Vagina (tissue), 2 donors: ENCODE measurements at places on chromosomes 2 and 18. TPM values are rescaled to one million over a fixed set of nuclear protein-coding genes. Genes with fewer than 3 reads are reported as not detected.

GRCh38 chr2:234257859-234258561 is 207.5 kb downstream of the SPP2 start:
- DNase-seq: no peak

GRCh38 chr2:211141646-211142045 is 585.2 kb downstream of the CPS1 start:
- no peak for DNase-seq

DNA sequence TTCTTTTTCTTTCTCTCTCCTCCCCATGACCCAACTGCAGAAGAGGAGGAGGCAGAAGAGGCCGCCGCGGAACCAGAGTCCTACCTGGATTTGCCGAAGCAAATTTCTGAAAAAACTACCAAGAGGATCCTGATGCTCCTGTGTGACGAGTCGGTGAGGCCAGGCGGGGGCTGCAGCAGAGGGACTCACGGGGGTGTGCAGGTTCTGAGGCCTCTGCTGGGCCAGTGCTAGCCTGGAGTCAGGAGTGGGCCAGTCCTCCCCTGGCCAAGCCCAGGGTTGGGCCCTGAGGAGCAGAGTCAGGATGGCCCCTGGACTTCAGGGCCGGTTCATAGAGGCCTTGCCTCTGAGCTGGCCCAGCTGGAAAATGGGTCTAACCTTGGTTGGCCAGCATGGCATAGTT is 29.3 kb downstream of the OTOF start:
- DNase-seq: no peak

DNA sequence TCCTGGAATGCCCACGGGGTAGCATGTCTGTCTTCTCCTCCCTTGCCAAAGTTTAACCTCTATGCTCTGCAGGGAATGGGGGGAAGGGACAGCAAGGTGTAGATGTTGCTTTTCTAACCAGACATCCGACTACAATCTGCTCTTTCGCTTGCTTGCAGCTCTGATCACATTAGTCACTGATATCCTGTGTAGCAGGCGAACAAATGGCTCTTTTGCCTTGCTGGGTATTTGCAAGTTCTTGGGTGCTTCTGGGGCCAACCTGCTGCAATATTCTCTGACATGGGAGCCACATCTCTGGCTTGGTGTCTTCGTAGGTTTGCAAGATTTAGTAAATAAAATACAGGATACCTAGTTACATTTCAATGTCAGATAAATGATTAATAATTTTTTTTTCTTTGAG is 190.0 kb downstream of the ASB1 start:
- DNase-seq: no peak

DNA sequence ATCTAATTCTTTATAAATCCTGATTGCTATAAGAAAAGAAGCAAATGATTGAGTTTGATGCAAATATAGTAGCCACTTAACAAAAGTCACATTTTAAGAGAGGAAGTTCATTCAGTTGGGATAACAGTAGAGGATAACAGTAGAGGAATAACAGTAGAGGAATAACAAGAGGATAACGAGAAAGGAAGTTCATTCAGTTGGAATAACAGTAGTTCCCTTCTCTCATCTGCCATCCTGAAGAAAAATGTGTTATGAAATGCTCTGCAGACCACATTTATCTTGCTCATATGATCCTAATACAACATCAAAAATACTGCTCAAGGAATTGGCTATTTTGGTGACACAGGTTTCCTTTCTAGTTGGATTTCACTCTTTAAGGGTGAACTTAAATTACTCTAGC is 105.3 kb upstream of the UNC80 start:
- no peak for DNase-seq

DNA sequence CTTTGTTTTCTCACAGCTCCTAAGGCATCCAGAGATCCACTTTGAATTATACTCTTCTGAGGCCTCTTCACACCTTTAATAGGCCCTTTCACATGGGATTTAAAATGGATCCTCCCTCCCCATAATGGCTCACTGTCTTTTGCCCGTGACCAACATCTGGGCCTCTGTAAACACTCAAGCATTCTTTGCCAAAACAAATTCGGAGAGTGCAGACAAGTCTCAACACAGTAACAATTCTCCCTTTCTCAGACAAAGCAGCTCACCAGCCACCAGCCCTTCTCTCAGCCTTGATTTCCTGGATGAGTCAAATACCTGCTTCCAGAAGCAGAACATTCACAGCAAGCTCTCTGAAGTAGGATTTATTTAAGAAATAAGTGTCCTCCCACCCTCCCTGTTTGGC is 14.0 kb upstream of the IMP4 start:
- DNase-seq: no peak

- DNase-seq: no peak
Observed at GRCh38 chr2:252001-252602, 11.7 kb downstream of the SH3YL1 start.

DNA sequence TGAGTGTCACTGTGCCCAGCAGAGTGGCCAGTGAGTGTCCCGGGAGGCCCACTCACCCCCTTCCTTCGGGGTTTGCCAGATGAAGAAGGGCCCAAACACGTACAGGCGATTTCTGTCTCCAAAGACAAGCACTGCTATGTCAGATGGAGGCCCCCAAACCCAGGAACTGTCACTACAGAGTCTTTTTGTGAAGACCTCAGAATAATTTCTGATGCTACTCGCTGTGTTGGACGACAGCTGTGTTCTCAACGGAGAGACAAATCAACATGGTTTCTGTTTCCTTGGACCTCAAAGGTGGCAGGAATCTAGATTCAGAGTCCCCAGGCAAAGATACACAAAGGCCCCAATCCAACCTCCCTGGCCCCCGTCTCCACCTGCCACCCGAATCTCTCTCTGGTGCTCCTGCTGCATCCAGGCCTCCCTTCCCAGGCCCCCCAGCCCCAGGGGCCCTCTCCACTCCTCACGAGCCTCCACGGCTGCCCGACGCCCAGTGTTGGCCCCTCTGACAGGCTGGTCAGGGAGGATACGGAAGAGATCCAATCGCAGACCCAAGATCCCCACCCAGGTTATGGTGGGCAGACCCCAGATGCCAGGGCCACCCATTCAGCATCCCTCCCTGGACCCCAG is 2.4 kb upstream of the GPR17 start:
- DNase-seq: no peak

DNA sequence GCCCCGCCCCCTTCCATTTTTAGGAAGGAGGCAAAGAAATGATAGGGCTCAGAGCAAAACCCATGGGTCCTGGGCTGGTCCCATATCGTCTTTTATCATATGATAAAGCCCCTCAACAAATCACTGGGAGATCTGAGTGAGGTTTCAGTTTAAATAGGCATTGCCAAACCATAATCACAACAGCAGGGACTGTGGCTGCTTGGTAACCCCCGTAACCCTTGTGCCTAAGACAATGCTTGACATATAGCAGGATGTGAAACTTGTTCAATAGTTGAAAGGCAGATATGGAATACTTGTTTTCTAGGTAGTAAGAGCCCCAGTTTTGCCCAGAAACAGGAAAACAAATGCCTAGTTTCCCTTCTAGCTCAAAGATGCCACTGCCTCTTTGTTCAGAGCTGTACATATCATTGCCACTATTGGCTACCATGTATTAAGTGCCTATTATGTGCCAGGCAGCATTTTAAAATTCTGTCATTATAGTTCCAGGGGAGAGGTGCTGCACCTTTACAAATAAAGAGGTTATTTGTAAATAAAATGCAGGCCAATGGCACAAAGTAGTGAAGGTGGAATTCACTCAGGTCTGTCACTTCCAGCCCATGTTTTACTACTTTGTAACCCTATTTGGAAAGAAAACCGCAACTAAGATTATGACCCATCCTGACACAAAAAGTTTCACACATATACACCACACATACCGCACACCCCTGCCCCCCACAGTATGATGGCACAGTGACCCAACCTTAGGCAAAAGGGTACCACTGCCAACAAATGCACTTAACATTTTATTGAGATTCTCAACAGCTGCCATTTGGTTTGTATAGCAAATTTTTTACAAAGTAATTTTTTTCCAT is 14.2 kb downstream of the NAGK start:
- no peak for DNase-seq

ALK gene
- total RNA-seq: 0.74 TPM

LDAH gene
- 9.1 TPM for total RNA-seq

DNA sequence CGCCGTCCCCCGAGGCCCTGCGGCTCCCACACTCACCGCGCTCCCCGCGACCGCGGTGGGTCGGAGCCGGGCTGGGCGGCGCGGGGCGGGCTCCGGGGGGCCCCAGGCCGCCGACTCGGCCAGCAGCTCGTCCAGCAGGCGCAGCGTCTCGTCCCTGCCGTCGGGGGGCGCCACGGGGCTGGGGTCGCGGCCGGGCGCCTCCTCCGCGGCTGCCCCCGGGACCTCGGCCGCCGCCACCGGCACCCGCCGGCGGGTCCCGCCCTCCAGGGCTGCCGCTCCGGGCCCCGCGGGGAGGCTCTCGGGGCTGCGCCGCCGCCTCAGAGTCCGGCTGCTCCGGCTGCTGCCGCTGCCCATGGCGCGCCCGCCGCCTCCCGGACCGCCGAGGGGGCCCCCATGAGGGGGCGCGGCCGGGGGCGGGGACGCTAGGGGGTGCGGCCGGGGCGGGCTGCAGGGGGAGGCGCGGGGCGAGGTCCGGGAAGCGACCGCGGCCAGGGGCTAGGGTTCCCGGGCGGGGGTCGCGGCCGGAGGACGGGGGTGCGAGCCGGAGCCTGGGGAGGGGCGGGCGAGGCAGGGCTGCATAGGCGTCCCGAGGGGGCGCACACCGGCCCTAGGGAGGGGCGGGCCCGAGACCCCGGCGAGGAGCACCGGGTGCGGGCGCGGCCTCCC is at the start of gene CYS1:
Gene CYS1, minus strand, starts transcription at position 542 of the 666 bp plus-strand sequence. Its CDS starts 188 bp downstream, at position 354.
- DNase-seq: no peak

VWA3B gene
- total RNA-seq: not detected

DNA sequence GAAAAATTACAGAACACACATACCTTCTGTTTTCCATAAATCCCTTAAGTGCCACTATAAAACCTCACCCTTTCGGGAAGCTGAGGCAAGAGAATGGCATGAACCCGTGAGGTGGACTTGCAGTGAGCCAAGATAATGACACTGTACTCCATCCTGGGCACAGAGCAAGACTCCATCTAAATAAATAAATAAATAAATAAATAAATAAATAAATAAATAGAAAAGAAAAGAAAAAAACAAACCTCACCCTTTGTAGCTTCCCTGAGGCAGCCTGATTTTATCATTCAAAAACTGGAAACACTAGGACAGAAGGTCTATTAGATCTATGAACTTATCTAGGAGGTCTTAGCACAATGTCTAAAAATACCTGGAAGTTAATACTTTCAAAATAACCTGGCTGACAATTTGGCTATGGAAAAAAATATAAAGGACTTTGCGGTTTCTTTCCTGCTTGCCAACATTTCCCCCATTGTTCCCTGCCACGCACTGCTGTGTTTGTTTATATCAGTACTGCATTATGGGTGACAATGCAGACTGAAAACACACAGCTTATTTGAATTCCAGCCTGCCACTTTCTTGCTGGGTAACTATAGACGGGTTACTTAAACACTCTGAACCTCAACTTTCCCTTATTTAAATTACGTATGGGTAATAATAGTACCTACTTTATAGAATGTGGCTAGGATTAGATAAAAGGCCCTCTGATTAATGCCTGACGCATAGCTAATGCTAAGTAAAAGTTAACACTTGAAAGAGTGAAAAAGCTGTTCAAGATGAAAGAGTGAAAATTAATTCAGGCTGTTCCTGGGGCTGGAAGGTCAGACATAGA is 313.0 kb downstream of the RDH14 start:
- no peak for DNase-seq
